ENCODE measurements at places on chromosomes 5 and 9.
A peak's percentile ranks its signal among the peaks of the same experiment; 100 is the strongest.

DNA sequence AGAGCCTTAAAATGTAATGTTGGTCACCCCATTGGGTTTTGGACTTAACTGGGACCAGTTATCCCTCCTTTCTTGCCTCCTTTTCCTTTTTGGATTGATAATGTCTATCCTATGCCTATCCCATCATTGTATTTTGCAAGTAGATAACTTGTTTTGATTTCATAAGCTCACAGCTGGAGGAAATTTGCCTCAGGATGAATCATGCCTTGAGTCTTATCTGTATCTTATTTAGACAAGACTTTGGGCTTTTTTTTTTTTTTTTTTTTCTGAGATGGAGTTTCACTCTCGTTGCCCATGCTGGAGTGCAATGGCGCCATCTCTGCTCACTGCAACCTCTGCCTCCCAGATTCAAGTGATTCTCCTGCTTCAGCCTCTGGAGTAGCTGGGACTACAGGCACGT, 443.3 kb downstream of the DNAH5 start:
- no peak overlapping the region for H3K4me3 ChIP-seq
- no peak overlapping the region for H3K27ac ChIP-seq
- no peak for DNase-seq
- H3K27me3 ChIP-seq, result peaks cover 15% of the 10 kb centered on the region

DNA sequence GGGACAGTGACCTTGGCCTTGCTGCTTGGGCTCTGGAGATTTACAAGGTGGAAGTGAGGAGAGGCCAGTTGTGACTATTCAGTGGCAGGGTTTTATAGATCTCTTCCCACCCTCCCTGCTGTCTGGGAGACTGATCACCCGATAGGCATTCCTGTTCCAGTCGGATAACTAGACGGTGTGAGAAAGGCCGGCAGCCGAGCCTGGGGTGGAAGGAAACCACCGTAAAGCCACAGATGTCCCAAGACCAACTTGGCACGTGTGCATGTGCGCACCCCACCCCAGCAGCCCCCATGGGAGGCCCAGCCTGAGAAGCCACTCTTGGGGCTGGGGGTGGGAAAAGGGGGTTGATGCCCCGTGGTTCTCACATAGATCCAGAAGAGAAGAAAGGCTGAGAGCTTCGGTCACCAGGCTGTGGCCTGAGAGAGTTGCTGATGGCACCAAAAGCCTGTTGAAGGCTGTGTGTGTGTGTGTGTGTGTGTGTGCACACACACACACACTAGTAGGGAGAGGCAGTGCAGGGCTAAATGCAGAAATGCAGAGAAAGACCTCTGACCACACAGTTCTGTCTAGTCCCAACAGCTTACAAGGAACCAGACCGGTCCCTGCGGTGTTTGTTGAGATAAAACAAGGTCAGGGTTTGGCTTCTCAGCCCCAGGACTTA, 225.8 kb downstream of the FANCC start:
- H3K4me3 ChIP-seq, result no peak overlapping the region
- DNase-seq, result peak; percentile 78
- H3K36me3 ChIP-seq, result peaks cover 23% of the 10 kb centered on the region
- no peaks in the 10 kb centered on the region for H3K27me3 ChIP-seq
- H3K27ac ChIP-seq, result peak overlapping the region; percentile 86
- peaks cover 45% of the 10 kb centered on the region for H3K4me1 ChIP-seq

GRCh38 chr9:88706193-88707113, 171.5 kb downstream of the NXNL2 start:
- no peaks in the 10 kb centered on the region for H3K4me1 ChIP-seq
- H3K36me3 ChIP-seq, result no peaks in the 10 kb centered on the region
- no peaks in the 10 kb centered on the region for H3K27me3 ChIP-seq
- no peak overlapping the region for H3K4me3 ChIP-seq
- no peak overlapping the region for H3K27ac ChIP-seq
- peak; percentile 8 for DNase-seq

DNA sequence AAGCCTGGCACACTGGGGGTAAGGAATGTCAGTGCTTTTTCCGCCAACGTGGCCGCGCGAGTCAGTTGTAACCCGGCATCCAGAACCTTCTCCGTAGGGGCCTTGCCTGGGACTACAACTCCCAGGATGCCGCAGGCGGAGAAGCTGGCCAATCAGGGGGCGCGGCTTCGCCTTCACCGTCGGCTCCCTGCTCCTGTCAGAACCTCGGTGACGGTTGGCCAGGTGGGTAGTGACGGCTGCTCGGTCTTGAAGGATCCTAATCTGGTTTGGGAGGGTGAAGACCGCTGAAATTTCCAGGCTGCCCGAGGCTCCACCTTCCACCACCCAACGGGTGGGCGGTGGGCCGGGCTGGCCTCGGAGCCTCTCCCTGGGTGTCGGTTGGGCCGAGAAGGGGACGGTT, at the start of gene C5orf58:
C5orf58 (plus strand) TSS at position 200 of the 400 bp plus-strand sequence. CDS start 1,992 bp downstream, outside the sequence.
- H3K27ac ChIP-seq, result no peak within 1 kb of the TSS
- no peak within 1 kb of the TSS for H3K4me3 ChIP-seq
- no peaks in the 10 kb centered on the region for H3K36me3 ChIP-seq

DNA sequence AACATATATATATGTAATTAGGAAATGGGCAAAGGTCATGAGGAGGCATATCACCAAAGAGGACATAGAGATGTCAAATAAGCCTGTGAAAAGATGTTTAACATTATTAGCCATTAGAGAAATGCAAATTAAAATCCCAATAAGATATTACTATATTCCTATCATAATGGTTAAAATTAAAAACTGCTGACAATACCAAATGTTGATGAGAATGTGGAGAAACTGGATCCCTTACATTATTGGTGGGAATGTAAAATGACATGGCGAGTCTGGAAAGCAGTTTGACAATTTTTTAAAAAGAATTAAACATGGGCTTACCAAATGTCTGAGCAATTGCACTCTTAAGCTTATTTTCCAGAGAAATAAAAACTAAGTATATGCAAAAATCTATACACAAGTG, 1821.6 kb upstream of the C9orf72 start:
- H3K36me3 ChIP-seq, result no peaks in the 10 kb centered on the region
- no peak for DNase-seq

GRCh38 chr5:98942847-98943246, 14.0 kb upstream of the CHD1 start:
- no peak overlapping the region for H3K4me3 ChIP-seq
- H3K27ac ChIP-seq, result no peak overlapping the region
- peak; percentile 22 for DNase-seq
- H3K4me1 ChIP-seq, result peaks cover 36% of the 10 kb centered on the region
- no peaks in the 10 kb centered on the region for H3K27me3 ChIP-seq

DNA sequence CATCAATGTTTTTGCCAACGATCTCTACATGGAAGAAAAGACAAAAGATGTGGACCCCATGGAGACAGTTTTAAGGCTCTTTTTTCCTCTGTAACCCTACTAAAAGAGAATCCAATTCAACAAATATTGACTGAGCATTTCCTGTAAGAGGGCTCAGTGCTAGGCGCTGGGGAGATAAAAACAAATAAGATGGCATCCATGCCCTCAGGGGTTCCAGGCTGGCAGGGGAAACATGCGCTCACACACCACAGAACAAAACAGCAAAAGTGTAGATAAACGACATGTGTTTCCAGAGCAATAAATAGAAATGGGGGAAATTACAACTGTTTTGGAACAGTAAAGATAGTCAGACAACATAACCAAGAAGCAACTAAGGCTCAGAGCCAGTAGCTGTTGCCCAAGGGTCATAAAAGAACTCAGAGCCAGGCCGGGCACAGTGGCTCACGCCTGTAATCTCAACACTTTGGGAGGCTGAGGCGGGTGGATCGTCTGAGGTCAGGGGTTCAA, 25.2 kb downstream of the ZNF608 start:
- no peak overlapping the region for H3K4me3 ChIP-seq
- no peak overlapping the region for H3K27ac ChIP-seq
- H3K27me3 ChIP-seq, result no peaks in the 10 kb centered on the region
- H3K4me1 ChIP-seq, result no peaks in the 10 kb centered on the region

DNA sequence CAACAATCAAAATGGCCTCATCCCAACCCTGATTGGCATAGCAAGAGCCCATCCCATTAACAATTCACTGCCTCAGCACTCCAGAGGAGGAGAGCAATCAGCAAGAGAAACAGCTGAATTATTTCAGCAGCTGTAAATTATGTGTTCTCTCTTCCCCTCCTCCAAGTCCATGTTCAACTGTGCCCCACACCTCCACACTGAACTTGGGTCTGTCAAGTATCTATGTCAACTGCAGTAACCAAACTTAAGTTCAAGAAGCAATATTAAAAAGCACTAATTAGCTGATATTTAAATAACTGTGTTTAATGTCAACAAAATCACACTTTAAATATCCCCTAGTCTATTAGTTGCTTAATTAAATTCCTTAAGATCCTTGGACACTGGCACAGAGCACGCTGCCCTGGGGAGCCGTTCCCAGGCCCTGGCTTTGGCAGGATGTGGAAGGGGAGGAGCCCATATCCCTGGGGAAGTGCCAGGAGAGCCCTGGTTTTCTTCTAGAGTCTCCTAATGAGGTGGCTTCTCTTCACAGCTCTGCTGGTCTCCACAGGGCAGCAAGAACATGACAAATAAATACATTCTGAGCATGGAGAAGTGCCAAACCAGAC, 50.6 kb downstream of the SIL1 start:
- no peak overlapping the region for H3K4me3 ChIP-seq
- peak; percentile 77 for DNase-seq

- H3K4me3 ChIP-seq, result no peak overlapping the region
- peaks cover 31% of the 10 kb centered on the region for H3K4me1 ChIP-seq
- no peaks in the 10 kb centered on the region for H3K36me3 ChIP-seq
Observed at GRCh38 chr9:12934545-12935272, 159.9 kb downstream of the LURAP1L start.

DNA sequence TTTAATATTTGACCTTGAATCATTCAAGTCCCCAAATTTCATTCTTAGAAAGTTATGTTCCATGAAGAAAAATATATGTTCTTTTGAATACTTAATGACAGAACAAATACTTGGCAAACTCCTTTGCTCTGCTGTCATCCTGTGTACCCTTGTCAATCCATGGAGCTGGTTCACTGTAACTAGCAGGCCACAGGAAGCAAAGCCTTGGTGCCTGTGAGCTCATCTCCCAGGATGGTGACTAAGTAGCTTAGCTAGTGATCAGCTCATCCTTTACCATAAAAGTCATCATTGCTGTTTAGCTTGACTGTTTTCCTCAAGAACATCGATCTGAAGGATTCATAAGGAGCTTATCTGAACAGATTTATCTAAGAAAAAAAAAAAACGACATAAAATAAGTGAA, 65.4 kb downstream of the WDR41 start:
- no peak overlapping the region for H3K4me3 ChIP-seq
- no peaks in the 10 kb centered on the region for H3K27me3 ChIP-seq
- peak overlapping the region; percentile 39 for H3K27ac ChIP-seq
- peaks cover 11% of the 10 kb centered on the region for H3K36me3 ChIP-seq
- peak; percentile 87 for DNase-seq
- H3K4me1 ChIP-seq, result peaks cover 54% of the 10 kb centered on the region

- H3K4me1 ChIP-seq, result peaks cover 20% of the 10 kb centered on the region
- H3K4me3 ChIP-seq, result no peak overlapping the region
- H3K36me3 ChIP-seq, result no peaks in the 10 kb centered on the region
- DNase-seq, result no peak
- no peak overlapping the region for H3K27ac ChIP-seq
Observed at GRCh38 chr5:34580983-34581382, 75.1 kb upstream of the RAI14 start.

DNA sequence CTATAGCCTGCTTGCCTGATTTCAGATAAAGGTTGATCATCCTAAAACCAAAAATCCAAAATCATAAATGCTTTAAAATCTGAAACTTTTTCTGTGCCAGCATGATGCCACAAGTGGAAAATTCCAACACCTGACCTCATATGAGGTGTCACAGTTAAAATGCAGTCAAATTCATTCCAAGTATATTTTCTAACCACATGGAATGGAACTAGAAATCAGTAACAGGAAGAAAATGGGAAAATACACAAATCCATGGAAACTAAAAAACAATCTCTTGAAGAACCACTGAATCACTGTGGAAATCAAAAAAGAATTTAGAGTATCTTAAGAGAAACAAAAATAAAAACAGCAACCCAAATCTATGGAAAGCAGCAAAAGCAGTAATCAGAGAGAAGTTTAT, 297.5 kb upstream of the COX7C start:
- no peaks in the 10 kb centered on the region for H3K4me1 ChIP-seq
- no peak overlapping the region for H3K4me3 ChIP-seq
- H3K27me3 ChIP-seq, result no peaks in the 10 kb centered on the region
- no peak for DNase-seq

GRCh38 chr9:129385211-129385934, 207.3 kb upstream of the IER5L start:
- no peaks in the 10 kb centered on the region for H3K27me3 ChIP-seq
- H3K27ac ChIP-seq, result no peak overlapping the region
- peaks cover 7% of the 10 kb centered on the region for H3K4me1 ChIP-seq
- H3K4me3 ChIP-seq, result no peak overlapping the region
- no peak for DNase-seq

GRCh38 chr9:21479152-21479702, 2.9 kb downstream of the IFNE start:
- peaks cover 10% of the 10 kb centered on the region for H3K4me1 ChIP-seq
- peak overlapping the region; percentile 18 for H3K27ac ChIP-seq
- DNase-seq, result peak; percentile 52
- H3K4me3 ChIP-seq, result no peak overlapping the region
- no peaks in the 10 kb centered on the region for H3K27me3 ChIP-seq

GRCh38 chr5:172911628-172911880, 47.7 kb upstream of the RPL26L1 start:
- H3K4me3 ChIP-seq, result no peak overlapping the region
- no peaks in the 10 kb centered on the region for H3K27me3 ChIP-seq
- peak overlapping the region; percentile 97 for H3K27ac ChIP-seq
- DNase-seq, result peak; percentile 34

- H3K36me3 ChIP-seq, result no peaks in the 10 kb centered on the region
- H3K4me1 ChIP-seq, result 0 out of 2 replicates have a peak, but pooled peaks cover 10% of the 10 kb centered on the region
- no peak overlapping the region for H3K4me3 ChIP-seq
- DNase-seq, result no peak
- H3K27me3 ChIP-seq, result peaks cover 13% of the 10 kb centered on the region
Observed at GRCh38 chr9:36742264-36742663, 169.6 kb downstream of the MELK start.

DNA sequence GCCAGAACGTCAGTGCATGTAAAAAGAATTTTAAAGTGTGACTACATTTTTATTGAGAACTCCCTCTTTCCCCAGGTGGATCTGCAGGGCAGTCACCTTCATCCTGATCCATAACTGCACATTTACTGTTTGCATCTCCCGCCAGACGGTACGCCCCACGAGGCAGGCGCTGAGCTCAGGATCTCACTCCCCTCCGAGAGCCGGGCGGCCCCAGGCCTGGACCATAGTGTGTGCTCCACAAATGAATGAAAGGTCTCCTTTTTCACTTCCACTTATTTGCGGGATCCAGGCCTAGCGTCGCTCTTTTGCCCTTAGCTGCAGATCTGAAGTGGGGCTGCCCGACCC, 378 bp downstream of the DROSHA start:
- H3K4me3 ChIP-seq, result peak overlapping the region; percentile 98
- H3K27me3 ChIP-seq, result no peaks in the 10 kb centered on the region
- peak overlapping the region; percentile 18 for H3K27ac ChIP-seq
- DNase-seq, result peak; percentile 71

- H3K4me3 ChIP-seq, result no peak overlapping the region
- H3K27ac ChIP-seq, result peak overlapping the region; percentile 55
- H3K27me3 ChIP-seq, result no peaks in the 10 kb centered on the region
- H3K4me1 ChIP-seq, result peaks cover 30% of the 10 kb centered on the region
- no peaks in the 10 kb centered on the region for H3K36me3 ChIP-seq
Observed at GRCh38 chr5:136810261-136810801, 445.0 kb upstream of the TRPC7 start.

Data from GM23248 (cell line).